ENCODE measurements at places on chromosomes 12 and 14.

- DNase-seq: no peak
Observed at GRCh38 chr12:46569826-46570439, 197.4 kb upstream of the SLC38A2 start.

- no peak for DNase-seq
Observed at GRCh38 chr14:79598339-79598738, 613.0 kb downstream of the DIO2 start.

DNA sequence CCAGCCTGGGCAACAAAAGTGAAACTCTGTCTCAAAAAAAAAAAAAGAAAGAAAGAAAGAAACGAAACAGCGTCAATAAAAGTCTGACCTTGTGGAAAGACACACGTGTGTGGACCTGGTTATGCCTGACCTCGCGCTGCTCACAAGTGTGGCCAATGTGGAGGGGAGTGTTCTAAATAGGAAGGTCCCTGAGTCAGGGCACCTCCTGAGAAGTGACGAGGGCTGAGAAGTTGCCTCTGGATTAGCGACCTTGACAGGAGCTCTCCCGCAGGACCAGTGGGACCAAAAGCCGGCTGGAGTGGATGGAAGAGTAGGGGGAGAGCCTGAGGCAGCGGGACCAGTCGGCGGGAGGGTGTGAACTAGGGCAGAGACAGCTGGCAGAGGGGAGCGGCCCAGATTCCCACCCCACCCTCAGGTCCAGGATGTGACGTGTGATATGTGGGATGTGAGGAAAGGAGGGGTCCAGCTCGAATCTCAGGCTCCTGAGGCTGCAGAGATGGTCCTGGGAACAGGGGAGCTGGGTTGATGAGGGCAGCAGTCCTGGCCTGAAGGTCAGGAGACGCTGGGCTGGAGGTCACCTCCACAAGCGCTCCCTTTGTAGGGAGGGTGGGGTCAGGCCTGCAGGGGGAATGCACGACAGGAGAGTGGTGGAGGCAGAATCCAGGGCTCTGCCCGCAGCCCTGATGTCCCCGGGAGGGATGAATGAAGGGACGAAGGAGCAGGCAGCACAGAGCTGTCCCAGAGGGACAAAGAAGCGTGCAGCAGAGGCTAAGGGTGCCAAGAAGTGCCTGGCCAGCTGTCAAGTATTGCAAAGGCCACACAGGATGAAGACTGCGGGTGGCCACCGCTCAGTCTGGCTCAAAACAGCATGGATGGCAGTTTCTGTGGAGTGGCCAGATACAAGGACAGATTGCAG lies 24.8 kb upstream of the GPR68 start:
- no peak for DNase-seq

GRCh38 chr12:118746960-118747359 lies 234.4 kb upstream of the SRRM4 start:
- no peak for DNase-seq

GRCh38 chr12:44817687-44818086 lies 58.4 kb downstream of the NELL2 start:
- no peak for DNase-seq

DNA sequence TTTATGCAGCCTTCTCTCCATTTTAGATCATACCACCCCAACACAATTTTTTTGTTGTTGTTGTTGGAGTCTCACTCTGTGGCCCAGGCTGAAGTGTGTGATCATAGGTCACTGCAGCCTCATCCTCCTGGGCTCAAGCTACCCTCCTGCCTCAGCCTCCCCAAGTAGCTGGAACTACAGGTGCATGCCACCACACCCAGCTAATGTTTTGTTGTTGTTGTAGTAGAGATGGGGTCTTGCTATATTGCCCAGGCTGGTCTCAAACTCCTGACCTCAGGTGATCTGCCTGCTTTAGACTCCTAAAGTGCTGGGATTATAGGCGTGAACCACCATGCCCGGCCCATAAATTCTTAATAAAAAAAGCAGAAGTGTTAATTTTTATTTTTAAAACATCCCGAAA lies 111.6 kb downstream of the PLXNC1 start:
- DNase-seq: no peak
